ENCODE measurements at places on chromosomes 6 and 20.

GRCh38 chr6:31068669-31069340 is 43.6 kb downstream of the C6orf15 start:
- DNase-seq, result peak; percentile 82

DNA sequence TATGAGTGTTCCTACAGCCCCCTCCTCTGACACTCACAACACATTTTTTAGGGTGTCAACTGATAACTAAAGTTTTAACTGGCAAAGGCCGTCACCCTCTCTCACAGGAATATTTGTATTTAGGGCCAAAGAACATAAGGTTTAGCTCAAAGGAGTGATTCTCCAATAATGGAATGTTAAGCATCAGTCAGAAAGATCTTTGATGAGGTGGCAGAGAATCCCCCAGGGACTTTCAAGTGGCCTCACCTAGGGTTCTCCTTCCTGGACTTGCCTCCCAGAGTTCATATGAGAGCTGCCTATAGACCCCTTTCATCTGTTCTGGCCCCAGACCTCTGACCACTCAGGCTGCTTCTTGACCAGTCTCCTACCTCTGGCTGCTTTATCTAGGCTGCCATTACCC is 7.4 kb upstream of the SCUBE3 start:
- DNase-seq, result no peak

- DNase-seq, result no peak
Observed at GRCh38 chr6:105326833-105327770, 75.8 kb downstream of the PREP start.

GRCh38 chr20:51679254-51679921 is 88.8 kb downstream of the ATP9A start:
- DNase-seq, result no peak

DNA sequence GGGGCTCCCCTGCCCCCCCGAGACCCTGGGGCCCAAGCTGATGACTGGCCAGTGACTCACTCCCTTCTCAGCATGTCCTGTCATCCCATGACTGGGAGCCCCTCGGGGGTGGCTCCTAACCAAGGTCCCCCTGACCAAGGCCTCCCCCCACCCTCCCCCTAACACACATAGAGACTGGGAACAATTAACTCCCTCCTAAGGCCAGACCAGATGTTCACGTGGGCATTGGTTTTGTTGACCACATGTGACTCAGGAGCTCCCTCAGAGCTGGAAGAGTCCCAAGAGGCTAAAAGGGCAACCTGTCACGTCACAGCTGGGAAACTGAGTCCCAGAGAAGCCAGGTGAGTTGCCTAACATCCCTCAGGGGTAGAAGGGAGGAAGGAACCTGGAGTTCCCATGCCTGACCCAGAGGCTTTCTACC is 10.6 kb upstream of the CCN5 start:
- no peak for DNase-seq

DNA sequence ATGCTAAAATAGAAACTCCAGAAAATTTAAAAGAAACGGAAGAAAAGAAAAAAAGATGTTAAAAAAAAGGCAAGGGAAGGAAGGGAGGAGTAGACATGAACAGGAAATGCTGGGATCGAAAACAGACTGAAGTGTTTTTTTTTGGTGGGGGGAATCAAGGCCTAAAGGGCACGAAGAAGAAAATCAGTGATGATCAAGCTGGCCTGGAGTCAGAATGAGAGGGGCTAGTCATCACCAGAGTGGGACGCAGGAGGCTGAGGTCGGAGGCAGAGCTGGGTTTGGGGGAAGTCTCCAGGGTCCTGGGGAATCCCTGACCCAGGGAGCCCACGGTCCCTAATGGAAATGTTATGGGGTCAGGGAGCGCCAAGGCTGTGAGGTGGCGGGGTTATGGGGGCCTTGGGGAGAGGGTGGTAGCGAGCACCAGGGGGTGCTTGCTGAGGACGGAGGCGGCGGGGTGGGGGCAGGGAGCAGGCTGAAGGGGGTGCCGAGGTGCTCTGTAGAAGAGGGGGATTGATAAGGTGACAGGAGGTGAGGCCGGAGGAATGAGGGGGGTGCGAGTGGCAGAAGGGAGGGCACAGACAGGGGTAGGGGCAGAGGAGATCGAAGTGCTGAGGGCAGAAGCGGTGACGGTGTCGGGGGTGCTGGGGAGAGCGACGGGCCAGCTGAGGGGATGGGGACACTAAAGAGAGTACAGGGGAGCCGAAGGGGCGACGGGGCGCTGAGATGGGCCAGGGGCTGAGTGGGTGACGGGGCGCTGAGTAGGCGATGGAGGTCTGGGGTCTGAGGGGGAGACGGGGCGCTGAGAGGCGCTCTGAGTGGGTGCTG is 684 bp downstream of the ZNFX1 start:
- DNase-seq, result peak; percentile 65

DNA sequence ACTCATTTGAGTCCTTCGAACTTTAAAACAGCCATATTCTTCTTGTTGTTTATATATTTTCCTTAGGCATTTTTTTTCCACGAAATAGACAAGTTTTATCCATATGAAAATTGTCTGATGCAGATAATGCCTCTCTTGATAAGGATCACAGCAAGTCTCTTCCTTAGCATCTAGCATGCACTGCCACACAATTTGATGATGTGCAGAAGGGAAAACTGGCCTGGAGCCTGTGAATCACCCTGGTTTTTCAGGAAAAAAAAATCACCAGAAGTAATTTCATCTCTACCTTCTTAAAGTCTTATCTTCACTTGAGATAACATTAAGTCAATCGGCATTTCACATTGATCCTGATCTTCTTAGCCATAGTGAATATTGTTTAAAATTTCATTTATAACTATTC is 199.8 kb downstream of the TENT5A start:
- no peak for DNase-seq

- DNase-seq, result no peak
Observed at GRCh38 chr6:5665667-5666066, 341.1 kb downstream of the NRN1 start.

DNA sequence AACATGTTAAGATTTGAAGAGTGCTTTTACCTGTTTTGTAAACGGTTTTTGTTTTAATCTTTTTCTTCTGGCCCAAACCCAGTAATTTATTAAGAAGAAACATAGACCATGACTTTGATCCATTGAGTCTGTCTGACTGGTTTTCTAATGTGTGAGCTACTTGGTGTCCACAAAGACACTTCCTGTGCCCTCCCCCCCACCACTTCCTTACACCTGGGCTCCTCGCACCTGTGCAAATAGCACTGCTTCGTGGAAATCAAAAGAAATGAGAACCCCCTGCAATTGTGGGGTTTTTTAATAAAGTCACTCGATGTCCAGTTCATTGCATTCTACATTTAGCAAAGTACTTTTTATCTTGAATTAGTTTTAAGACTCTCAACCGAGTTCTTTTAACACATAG is 65.5 kb downstream of the SMOC2 start:
- DNase-seq, result no peak

DNA sequence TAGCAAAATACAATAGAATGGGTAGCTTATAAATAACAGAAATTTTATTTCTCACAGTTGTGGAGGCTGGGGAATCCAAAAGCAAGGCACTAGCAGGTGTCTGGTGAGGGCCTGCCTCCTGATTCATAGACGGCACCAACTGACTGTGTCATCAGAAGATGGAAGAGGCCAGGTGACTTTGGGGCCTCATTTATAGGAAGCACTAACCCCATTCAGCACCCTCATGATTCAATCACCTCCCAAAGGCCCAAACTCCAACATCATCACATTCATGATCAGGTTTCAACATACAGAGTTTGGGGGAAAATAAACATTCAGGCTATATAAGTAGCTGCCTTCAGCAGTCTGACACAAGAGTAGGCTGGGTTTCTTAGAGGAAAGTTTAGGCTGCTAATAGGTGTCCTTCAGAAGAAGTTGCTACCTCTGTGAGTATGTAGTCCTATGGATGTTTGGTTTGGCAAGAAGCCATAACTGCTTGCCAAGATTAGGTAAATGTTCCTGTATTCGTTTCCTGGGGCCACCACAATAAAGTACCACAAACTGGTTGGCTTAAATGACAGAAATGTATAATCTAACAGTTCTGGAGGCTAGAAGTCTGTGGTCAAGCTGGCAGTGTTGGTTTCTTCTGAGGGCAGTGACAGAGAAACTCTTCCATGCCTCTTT is 48.8 kb downstream of the NT5E start:
- DNase-seq, result no peak

- DNase-seq, result no peak
Observed at GRCh38 chr6:71258078-71258866, 30.3 kb upstream of the OGFRL1 start.

Data from Right ventricle myocardium inferior (tissue), 1 donor.